ENCODE measurements at places on chromosomes 7 and 10.

GRCh38 chr7:128057909-128058308 lies 26.7 kb upstream of the LRRC4 start:
- DNase-seq: no peak

DNA sequence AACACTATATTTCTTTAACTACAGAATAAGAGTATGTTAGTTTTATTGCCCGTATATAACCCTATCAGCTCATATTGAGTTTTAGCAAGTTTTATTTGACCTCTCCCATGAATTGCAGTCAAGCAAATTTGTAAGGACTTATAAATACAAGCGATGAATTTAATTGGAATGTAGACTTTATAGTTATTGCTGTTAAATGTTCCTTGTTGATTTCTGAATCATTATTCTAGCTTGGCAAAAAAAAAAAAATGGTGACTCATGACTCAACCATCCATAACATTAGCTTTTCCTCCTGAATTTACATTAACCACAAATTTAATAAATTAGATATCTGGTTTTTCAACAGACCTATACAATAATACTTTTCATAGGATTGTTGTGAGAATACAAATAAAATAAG lies 334.0 kb upstream of the LRRTM3 start:
- DNase-seq: no peak

DNA sequence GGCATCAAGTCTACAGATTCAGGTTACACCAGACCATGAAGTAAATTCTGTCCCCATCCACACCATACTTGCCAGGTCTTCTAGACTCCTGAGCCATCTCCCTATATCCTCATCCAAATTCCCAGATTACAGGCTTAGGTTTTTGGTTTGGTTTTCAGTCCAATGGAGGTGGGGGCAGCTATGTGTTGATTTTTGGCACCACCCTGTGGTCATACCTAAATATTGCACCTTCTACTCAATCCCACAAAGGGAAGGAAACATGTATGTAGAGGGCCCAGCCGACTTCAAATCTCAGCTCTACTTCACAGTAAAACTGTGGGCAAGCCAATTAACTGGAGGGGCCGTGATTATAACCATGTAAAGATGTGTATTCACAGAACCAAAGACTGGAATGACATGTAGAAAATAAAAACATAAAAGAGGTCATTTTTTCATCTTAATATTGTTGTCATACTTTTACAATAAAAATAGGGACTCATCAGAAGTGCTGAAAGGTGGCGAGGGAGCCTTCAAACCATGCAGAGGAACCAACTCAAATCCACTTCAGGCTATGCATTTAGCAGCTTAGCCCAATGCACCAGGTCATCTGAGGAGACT lies 19.8 kb downstream of the ERCC6 start:
- no peak for DNase-seq

GRCh38 chr10:86786368-86786767 lies 29.9 kb downstream of the BMPR1A start:
- no peak for DNase-seq

GRCh38 chr7:47356261-47356660 lies 225.7 kb downstream of the TNS3 start:
- DNase-seq: no peak

DNA sequence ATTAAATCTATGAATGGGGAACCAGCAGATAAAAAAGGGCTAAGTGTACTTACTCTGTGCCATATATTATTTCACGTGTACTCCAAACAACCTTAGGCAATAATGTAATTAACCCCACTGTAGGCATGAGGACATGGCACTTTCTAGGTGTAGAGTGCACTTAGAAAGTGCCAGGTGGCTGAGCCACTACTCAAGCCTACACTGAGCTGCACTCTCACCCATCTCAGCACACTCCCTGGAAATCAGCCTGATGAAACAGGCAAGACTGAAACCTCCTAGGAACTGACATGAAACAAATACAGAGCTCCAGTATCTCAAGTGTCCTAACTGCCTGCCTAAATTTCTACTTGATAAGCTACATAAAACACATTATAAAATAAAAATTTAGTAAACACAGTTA lies 147.4 kb downstream of the KMT2E start:
- no peak for DNase-seq

GRCh38 chr10:29656451-29656992 lies 21.8 kb upstream of the SVIL start:
- DNase-seq: no peak

DNA sequence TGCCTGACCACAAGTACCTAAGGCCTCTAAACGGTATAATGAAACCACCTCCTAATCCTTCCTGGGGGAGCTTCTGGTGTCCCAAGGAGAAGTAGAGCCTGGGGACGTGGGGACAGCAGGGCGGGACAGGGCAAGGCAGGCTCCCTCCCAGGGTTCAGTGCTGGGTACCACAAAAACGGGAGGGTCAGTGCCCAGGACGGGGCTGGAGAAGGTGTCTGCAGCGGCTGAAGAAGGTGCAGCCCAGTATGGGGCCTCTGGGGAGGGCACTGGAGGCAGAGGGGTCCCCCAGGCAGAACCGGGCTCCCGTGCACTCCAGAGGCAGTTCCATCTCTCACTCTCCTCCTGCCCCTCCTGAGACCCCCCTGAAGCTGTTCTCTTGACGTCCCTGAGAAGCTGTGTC lies 46.2 kb downstream of the DPYSL4 start:
- DNase-seq: no peak

DNA sequence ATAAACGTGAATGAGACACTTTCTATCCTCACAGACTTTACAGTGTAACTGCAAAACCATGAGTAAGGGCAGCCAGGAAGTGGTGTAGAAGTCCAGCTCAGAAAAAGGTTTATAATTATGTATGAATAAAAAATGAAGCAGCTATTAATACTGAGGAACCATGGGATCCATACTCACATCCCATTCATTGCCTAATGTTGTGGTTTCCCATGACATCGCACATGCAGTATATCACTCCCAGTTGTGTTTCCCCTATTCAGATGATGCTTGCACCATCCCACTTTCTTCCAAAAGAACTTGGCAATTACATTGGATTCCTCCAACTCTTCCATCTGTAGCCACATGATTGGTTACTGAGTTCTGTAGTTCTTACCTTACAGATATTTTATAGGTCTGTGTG lies 74.5 kb upstream of the SEMA3D start:
- no peak for DNase-seq

DNA sequence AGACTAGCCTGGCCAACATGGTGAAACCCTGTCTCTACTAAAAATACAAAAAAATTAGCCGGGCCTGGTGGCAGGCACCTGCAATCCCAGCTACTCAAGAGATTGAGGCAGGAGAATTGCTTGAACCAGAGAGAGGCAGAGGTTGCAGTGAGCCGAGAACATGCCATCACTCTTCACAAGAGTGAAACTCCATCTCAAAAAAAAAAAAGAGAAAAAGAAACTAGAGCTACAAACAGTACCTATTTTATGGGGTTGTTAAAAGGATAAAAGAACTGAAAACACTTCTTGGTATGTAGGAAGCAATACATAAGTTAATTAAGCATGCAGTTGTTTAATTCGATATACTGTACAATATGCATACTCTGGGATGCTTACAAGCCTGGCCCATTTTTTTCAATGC lies 216.9 kb downstream of the SORCS1 start:
- DNase-seq: no peak

- no peak for DNase-seq
Measured at GRCh38 chr10:131193923-131194322, 117.6 kb downstream of the TCERG1L start.

DNA sequence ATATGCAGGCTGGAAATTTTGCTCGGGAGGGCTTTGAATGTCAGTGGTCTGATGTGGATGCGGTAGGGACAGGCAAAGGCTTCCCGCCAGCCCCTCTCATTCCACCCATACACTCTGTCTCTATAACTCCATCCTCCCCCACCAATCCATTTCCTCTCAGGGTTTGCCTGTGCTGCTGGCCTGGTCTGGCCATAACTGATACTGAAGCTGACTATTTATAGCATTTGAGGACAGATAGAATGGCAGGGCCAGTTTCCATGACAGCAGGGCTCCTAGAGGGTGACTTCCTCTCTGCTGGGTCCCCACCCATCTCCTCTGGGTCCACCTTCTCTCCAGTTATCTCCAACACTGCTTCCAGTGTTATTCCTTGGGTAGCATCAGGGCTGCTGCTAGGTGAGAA lies 6.6 kb upstream of the PDLIM1 start:
- DNase-seq: no peak
